NCI-H526 (cell line): ENCODE measurements at places on chromosomes 7 and 10.
A peak's percentile ranks its signal among the peaks of the same experiment; 100 is the strongest.

DNA sequence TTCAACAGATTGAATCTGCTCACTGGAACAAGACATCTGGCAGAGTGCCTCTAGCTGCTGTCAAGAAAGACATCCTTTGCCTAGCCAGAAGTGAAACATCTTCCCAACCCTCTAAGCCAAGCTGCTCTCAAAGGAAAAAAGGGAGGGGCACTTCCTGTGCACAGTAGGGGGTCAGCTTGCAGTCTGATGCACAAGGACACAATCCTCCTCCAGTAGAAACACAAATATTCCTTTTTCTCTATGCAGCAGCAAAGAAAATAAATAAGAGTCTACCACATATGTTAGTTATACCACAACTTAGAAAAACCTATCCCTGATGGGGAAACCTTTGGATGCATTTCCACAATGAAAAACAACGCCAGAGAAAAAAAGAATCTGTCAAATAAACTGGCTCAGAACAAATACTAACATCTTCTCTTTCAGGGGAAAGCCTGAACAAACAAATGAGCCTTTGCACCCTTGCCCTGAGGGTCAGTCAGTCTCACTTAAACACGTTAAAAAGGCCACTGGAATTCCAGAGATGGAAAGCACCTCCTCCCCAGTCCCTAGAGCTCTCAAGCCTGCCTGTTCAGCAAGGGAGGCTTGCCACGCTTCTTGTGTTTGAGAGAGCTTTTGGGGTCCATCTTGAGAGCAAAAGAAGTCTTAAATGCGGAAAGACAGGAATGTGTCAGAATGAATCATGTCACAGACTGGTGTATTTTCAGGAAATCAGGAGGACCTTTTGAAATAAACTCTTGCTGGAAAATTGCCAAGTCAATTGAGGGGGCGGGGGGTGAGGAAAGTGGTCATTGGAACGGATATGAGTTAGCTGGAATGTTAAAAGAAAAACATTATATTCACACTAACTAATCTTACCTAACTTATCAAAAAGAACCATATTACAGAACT, 7.5 kb downstream of the LAMB1 start:
- DNase-seq, result no peak

GRCh38 chr10:118680197-118680596, 74.6 kb downstream of the CACUL1 start:
- DNase-seq, result no peak

DNA sequence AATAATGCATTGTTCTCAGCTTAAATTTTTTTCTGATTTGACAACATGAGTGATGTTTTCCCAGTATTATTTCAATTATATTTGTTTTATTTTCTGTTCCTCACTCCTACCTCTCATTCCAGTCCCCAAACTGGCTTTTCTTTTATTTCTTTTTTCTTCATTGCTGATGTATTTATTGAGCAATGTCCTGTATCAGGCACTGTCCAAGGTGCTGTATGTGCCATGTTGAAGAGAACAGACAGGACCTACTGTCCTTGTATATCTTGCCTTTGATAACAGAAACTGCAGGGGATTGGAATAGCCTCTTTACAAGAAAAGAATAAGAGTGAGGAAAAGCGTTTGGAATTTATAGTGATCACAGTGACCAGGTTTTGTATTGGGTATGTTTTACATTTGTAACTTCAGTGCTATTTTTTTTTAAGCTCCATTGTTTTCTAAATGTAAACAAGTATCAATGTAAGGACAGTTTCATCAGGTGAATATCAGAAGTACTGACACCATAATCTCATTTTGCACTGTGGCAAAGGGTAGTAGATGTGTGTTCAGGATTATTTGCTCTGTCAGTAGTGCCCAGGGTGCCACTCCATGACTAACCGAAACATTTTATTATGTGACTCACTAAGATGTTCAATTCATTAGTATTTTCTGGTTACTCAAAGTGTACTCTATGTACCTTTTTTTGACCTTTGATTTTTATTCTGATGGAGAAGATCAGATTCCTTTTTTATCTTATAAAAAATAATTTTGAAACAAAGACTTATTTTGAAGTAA, 15.6 kb upstream of the CLDN12 start:
- DNase-seq, result no peak

GRCh38 chr7:148698397-148699023, at the start of gene CUL1:
Gene CUL1, plus strand, starts transcription at chr7:148698903. Its CDS starts 31,220 bp downstream, at chr7:148730123.
- DNase-seq, result peak; percentile 90

GRCh38 chr7:98869027-98869596, 702 bp downstream of the TMEM130 start:
- DNase-seq, result no peak

- no peak for DNase-seq
Measured at GRCh38 chr7:50405221-50405620, 44.9 kb downstream of the FIGNL1 start.

DNA sequence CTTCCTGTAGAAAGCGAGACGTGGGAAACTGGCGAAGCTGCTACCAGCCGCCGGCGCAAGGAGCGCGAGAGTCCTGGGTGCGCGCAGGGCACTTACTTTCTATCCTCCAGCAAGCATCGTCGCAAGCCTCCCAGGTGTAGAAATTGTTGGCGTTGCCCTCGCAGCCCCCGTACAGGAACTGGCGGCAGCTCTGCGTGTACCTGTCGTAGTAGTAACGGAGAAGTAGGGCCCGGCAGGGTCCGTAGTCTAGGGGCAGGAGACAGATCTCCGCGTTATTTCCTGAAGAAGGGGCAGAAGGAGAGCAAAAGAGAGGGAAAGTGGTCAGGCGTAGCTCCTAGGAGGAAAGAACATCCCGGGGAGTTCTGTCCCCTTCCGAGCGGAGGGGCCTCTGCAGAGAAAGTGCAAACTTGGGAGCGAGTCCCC, 501 bp downstream of the TFPI2 start:
- DNase-seq, result peak; percentile 57

DNA sequence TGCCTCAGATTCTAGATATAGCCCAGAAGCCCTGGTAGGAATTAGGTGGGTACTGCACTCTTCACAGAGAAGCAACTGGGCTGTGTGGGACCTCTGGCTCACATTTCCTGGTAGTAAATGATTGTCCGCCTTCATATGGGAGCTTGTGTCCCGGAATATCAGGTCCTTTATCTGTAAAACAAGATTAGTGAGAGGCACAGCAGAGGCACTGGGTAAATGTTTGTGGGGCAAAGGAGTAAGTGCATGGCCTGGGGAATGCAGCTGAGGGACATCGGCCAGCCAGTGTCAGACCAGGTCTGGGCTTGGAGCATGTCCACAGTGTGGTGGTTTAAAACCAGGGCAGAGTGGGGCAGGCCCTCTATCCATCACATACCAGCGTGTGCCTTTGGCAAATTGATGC, 323.3 kb upstream of the ZMIZ1 start:
- no peak for DNase-seq

DNA sequence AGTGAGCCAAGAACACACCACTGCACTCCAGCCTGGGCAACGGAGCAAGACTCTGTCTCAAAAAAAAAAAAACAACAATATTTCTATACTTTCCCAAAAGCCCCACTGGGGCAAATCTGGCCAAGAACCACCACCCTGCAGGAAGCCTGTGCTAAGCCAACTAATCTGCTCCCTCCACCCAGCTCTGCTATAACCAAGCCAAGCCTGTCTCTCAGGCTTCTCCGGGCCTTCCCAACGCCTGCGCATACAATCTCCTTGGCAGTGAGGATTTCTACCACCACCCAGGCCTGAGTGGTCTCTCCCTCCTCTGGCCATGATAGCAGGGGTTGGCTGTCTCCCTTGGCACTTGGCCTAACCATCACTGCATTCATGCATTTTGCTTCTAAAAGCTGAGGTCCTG, 14.2 kb downstream of the DDX56 start:
- DNase-seq, result no peak

GRCh38 chr10:373526-374309, 238.5 kb downstream of the ZMYND11 start:
- DNase-seq, result no peak

- DNase-seq, result no peak
Measured at GRCh38 chr10:119633538-119634218, 17.5 kb upstream of the BAG3 start.

GRCh38 chr7:116209561-116210070, 723 bp upstream of the TES start:
- DNase-seq, result no peak

DNA sequence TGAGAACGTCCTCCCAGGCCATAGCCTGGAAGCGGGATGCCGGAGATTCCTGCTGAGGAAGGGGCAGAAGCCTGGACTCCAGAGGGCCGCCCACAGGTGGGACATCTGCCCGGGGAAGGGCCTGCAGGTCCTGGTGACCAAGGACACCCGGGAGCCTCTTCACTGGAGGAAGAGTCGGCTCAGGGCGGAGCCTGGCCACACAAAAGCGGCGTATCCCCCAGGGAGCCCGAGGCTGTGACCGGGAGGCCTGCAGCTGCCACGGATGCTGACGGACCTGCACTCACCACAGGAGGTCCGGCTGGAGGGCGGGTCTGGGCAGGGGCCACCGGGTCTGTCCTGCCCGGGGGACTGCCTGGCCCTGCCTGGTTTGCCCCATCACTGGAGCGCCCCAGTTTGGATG, 15.5 kb upstream of the ADGRA1 start:
- DNase-seq, result no peak

- peak; percentile 79 for DNase-seq
Measured at GRCh38 chr7:83976302-83976701, 218.3 kb downstream of the SEMA3A start.

DNA sequence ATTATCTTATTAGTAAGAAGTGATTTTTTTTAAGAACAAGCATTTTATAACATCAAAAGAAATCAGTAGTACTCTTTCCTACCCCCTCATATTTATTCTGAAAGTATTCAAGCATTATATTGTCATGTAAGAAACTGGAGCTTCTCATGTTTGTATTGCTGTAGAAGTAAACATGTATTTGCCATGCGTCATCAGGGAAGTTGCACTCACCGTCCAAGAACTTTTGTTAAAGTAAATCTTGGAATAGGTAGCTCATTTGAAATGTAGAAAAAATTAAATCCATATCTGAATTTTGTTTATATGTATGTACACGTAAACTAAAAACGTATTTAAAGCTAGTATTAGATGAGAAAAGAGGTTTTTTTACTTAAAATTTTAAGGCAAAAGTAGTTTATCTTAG, 96.8 kb downstream of the PTEN start:
- no peak for DNase-seq

- DNase-seq, result no peak
Measured at GRCh38 chr10:114791768-114792167, 29.8 kb upstream of the FHIP2A start.

DNA sequence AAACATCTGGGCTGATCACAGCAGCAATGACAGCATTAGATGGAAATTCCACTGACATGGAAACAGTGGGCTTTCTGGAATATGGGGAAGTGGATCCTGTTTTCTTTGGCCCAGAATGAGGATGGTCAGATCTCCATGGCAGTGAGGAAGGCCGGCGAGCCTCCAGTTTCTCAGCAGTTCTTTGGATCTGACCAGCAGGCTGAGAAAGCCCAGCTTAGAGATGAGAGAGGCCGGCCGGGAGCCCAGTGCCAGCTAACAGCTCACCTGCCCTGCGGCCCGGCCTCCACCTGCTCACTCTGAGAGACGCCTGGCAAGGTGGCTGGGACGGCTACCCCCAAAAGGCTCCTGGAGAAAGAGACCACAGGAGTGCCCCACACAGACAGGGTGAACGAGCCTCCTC, 24.2 kb downstream of the GPER1 start:
- no peak for DNase-seq

DNA sequence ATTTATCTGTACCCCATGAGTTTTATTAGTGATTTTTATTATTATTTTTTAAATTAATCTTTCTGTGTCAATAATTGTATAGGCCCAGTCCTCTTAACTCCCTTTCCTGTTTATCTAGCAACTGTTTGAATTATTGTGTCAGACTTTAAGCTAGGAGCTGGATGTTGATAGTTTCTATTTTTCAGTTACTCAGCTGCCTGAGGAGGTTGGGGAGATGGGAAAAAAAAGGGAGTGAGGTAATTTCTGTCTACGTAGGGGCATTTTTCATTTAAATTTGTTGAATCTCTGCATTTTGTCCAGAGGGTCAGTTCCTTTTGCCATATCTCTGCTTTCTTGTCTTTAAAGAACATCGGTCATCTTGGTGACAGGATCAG, 5.0 kb upstream of the ZNF518A start:
- no peak for DNase-seq

DNA sequence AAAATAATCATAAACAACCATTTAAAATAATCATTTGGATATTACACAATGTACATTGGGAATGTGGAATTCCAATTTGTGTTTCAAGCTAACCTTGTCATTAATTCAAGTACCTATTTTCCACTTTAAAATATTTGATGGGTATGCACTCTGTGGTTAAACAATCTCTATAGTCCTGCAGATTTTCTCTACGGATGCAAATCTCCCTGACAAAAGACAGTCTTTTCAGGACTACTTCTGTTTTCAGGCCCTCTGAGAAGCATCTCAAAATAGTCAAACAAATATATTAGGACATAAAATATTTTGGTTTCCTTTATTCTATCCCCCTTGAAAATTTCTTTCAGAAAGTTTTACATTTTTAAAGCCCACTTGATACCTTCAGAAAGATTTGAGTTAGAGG, 735.6 kb upstream of the MBL2 start:
- DNase-seq, result no peak

GRCh38 chr7:87391020-87391701, 45.7 kb downstream of the CROT start:
- no peak for DNase-seq

GRCh38 chr7:17136126-17136525, 162.3 kb upstream of the AHR start:
- DNase-seq, result no peak

GRCh38 chr7:44471850-44472249, 18.6 kb downstream of the NUDCD3 start:
- DNase-seq, result no peak

- no peak for DNase-seq
Measured at GRCh38 chr10:96532523-96532922, 18.8 kb upstream of the TLL2 start.

DNA sequence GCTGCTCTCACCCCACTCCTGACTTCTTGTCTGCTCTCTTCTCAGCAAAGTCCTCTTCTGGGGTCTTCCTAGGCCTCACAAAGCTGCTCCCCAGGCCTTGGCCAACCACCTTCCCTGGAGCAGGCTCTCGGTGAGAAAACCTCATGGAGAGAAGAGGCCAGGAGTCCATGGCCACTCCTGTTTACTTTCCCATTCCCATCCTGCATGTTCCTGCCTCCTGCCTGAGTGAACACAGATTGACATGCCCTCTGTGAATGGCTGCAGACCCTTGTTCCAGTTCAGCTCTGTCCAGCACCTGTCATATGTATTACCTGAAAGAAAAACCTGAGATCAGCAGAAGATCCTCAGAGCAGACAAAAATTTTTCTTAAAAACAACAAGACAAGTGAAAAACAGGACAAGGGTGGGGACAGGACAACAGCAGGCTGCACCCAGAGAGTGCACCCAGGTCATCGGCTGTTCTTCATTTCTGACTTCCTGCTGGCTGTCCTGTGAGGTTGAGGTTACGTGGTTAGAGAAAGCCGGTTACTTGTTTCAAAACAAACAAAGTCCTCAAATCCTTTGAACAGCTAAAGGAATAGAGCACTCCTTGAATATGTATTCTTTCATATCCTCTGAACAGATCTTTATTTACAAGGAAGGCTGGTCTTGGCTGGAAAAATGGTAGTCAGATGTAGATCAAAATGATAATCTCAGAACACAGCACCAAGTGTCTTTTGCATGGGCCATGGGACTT, 34.0 kb upstream of the DLD start:
- DNase-seq, result no peak

- DNase-seq, result no peak
Measured at GRCh38 chr7:114533131-114533530, 118.5 kb downstream of the FOXP2 start.

GRCh38 chr10:44089671-44090070, 295.2 kb downstream of the CXCL12 start:
- DNase-seq, result no peak

GRCh38 chr7:42210333-42210732, 26.7 kb downstream of the GLI3 start:
- no peak for DNase-seq

GRCh38 chr7:105022458-105022857, 8.5 kb downstream of the KMT2E start:
- no peak for DNase-seq
